MV-4-11 (cell line): ENCODE measurements at places on chromosomes 13 and 19.

DNA sequence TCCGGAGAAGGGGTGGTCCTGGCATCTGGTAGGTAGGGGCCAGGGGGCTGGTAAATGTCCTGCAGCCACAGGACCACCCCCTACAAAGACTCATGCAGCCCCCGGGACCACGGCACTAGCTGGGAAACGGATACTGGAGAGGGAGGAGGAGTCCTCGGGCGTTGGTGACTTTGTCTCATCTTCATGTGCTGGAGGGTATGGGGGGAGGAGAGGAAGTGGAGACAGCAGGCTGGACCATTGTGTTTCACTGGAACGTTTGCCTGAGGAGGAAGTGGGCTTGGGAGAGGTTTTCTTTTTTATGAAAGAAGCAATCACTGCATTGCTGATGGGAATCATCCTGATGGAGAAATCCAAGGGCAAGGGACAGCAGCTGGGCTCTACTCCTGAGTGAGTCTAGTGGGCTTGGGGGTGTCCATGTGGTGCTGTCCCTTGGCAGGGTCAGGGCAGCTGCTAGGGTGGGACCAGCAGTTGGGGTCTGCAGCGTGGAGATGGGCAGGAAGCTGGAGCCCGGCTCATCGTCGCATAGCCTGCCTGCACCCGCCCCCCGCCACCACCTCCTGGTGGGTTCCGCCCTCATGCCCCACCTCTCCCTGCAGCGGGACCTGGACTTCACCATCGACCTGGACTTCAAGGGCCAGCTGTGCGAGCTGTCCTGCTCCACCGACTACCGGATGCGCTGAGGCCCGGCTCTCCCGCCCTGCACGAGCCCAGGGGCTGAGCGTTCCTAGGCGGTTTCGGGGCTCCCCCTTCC is 1.7 kb upstream of the ADM5 start:
- DNase-seq: peak; percentile 70

- DNase-seq: no peak
Observed at GRCh38 chr19:4445963-4446703, 11.5 kb downstream of the UBXN6 start.

- DNase-seq: peak; percentile 85
Observed at GRCh38 chr19:16585808-16586476, 13.7 kb upstream of the SLC35E1 start.

DNA sequence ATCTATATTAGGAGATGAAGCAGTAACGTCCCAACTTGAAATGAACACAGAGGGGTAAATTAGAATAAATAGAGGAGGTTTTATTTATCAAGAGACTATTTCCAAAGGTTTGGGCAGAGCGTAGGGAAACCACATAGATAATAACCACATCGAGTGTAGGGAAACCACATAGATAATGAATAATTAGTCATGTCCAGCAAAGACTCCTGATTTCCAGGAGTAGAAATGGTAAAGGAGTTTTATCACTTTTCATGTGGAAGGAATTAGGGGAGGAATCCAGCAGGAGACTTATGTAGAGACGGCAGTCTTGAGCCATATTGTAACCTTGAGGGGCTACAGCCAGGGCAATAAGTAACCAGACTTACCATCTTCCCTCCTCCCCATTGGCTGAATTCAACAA is 136.3 kb upstream of the CSNK1A1L start:
- no peak for DNase-seq

DNA sequence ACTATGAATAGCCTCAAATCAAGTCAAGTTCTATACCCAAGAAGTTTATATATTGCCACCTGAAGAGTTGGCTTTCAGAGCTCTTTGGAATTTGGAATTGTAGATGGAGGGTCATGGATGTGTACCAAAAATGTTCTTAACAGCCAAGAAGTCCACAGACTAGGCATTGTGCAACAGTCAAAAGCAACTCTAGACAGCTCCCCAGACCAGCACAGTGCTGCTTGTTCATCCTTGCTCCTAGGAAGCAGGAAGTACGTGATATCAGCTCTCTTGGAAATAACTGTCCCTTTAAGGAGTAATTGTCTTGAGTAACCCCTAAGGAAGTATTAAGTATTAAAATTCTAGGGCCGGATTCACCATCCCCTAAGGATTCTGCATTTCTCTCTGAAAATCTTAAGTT is 30.7 kb upstream of the IL17D start:
- DNase-seq: peak; percentile 32

DNA sequence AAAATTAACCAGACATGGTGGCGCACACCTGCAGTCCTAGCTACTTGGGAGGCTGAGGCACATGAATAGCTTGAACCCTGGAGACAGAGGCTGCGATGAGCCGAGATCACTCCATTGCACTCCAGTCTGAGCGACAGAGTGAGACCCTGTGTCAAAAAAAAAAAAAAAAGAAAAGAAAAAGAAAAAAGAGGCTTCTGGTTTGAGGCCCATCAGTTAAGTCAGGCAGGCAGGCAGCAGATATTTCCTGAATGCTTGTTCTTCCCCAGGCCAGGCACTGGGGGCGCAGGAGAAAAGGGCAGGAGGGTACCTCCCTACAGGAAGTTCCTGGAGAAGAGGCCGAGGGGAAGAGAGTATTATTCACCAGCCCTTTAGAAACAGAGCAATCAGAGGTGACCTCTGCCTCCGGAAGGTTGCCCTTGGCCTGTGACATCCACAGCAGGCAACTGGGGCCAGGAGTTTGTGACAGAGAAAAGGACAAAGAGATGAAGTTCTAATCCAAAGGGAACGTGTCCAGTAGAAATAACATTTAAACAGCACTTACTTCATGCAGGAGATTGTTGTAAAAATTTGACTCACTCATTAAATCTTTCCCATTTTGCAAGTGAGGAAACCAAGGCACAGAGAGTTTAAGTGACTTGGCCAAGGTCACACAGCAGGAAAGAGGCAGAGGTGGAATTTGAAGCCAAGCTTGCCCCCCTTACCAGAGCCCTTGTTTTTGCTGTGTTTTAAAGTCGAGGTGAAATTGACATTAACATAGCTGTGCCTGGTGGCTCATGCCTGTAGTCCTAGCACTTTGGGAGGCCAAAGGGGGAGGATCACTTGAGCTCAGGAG is 4.3 kb upstream of the RLN3 start:
- DNase-seq: peak; percentile 89

GRCh38 chr13:47109028-47109427 is 212.2 kb upstream of the HTR2A start:
- peak; percentile 77 for DNase-seq

DNA sequence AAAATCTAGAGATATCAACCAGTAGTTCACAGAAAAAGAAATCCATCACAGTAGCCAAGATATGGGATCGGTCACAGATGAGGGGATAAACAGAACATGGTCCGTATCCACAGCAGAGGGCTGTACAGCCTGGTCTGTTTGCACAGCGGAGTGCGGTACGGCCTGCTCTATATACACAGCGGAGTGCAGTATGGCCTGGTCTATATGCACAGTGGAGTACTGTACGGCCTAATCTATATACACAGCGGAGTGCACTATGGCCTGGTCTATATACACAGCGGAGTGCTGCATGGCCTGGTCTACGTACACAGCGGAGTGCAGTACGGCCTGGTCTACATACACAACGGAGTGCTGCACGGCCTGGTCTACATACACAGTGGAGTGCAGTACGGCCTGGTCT is 43.0 kb upstream of the MCF2L start:
- DNase-seq: no peak

- DNase-seq: no peak
Observed at GRCh38 chr13:102825921-102826706, 19.7 kb upstream of the ERCC5 start.
